ENCODE measurements at places on chromosomes 4 and X.

DNA sequence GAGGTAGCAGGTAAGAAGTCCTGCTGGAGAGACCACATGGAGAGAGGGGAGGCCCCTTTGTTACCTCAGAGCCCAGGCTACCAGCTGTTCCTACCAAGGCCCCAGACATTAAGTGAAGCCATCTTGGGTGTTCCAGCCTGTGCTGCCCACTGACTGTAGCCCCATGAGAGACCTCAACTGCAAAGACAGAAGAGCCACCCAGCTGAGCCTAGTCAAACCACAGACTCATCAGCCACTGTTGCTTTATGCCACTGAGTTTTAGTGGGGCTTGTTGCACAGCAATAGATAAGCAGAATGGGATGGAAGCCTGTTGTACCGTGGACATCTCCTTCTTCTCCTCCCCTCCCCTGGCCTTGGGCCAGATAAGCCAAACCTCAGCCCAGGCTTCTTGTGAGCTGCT lies 83.9 kb downstream of the ADRA2C start:
- no peak for DNase-seq

GRCh38 chr4:96983830-96984229 lies 1143.9 kb downstream of the PDHA2 start:
- no peak for DNase-seq

DNA sequence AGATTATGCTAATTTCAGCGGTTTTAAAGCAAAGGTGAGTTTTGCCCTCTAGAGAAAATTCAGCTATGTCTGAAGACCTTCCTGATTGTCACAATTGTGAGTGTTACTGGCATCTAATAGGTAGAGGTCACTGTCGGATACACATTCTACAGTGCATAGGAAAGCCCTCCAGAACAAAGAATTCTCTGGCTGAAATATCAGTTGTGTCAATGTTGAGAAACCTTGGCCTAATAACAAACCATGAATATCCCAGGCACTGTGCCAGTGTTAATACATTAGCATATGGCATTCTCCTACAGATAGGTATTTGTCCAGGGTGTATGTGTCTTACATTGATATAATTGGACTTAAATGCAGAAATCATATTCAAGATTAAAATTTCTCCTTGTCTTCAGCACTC lies 294.3 kb downstream of the FSTL5 start:
- no peak for DNase-seq

GRCh38 chr4:1901127-1901526 lies 29.9 kb downstream of the NSD2 start:
- no peak for DNase-seq

GRCh38 chr4:107292979-107293378 lies 256.9 kb upstream of the DKK2 start:
- DNase-seq, result no peak

DNA sequence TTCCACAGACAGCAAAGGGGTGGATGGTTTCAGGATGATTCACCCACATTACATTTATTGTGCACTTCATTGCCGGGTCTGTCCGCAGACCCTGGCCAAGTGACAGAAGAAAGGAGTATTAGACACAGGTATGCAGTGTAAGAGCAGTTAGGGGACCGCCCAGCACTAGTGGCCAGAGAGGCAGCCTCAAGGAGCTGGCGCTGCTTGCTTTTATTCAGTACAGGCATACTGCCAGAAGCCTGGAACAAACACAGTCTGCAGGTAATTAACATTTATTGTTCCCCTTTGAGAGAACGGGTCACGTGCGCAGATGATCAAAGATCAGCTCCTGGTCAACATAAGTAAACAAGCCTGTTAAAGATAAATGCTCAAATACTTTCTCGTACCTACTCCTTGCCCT lies 1639.0 kb upstream of the IGFBP7 start:
- DNase-seq, result no peak

DNA sequence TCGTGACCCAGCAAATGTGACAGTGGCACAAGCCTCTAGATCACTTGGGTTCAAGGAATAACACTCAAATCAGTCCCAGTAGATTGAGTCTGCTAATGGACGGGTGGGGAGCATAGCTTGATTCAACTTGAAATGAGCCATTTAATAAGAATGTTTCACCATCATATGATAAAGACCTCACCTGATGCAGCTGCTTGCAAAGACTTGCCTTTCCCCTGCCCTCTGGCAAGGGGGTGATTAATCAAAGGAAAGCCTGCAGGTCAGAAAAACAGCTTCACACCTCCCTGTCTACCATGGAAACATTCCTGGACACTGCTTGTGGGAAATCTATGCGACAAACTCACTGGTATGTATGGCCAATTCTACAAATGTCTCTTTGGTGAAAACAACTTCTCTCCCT lies 54.5 kb downstream of the CD99L2 start:
- no peak for DNase-seq

GRCh38 chr4:102629673-102630072 lies 128.5 kb downstream of the NFKB1 start:
- DNase-seq, result no peak

- DNase-seq, result no peak
Observed at GRCh38 chr4:145732001-145732815, 52.3 kb downstream of the C4orf51 start.

GRCh38 chr4:33878710-33879109 lies 2365.6 kb downstream of the ARAP2 start:
- no peak for DNase-seq

DNA sequence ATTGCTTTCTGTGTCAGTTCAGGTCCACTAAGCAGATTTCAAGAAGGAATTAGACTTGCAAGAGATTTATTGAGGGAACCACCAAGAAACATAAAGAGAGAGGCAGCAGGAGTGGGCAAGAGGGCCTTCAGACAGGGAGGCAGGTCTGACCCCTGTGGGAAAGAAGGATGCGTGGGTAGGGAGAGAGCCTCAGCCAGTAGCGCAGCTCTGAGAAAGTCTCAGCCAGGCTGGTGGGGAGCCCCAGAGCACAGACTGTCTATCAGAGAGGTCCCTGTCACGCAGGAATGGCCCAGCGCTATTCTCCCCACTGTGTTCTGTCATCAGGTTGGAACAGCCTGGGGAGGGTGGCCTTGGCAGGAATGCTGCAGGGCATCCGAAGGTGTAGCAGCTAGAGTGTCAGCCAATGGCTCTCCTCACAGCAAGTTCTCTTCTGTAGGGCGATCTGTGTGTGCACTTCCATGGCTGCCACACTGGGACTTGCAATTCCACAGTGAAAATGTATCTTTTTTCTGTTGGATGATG lies 48.0 kb downstream of the OTC start:
- DNase-seq, result peak; percentile 32

DNA sequence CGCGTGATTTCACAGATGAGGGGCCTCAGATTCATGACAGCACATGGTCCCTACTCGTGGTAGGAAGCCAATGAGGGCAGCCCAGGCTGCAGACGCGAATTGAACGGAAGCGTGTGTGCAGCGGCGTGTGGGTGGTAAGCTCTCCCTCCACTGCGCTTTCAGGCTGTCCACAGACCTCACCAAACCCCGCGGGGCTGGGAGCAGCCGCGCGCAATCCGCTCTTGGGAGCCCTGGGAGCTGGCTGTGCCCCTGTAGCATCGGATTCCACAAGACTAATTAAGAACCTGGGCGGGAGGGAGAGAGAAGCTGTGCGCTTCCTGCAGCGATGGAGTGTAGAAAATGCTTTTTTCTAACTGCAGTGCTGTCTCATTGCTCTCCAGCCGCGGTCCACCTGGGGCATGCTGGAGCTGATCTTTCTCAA lies 134.9 kb downstream of the STOX2 start:
- DNase-seq, result no peak

DNA sequence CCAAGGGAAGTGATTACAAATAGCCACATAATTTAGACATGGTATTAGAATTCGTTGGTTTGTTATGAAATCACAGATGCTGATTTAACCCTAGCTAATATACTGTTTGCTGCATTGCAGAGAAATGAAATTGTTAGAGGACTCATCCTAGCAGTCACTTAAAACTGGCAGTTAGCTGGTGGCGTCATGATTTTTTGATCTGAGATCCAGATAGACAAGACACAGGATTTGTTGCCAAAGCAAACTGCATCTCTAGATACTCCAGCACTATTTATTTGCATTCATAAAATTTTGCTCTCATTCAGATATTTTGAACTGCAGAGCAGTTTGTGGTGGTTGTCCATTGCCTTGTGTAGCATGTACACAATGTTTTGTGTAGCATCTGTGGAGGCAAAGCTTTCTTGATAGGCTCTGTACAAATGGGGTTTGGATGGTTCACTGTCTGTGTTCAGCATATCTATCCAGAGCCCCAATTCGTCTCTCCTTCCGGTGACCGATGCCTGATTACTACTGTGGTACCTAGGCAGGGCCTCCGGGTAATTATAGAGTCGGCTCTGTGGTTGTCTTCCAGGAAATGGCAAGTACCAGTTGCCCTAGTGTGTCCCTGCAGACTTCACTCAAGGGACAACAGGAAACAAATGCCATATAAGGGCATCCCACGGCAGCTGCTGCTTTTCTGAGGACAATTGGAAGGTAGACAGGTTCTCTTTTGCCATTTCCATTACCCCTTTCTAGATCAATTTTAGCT lies 30.1 kb upstream of the SPARCL1 start:
- DNase-seq, result no peak

GRCh38 chr4:119493419-119493818 lies 135.2 kb downstream of the PDE5A start:
- no peak for DNase-seq

- DNase-seq, result no peak
Observed at GRCh38 chrX:85922821-85923220, 124.5 kb downstream of the CHM start.

DNA sequence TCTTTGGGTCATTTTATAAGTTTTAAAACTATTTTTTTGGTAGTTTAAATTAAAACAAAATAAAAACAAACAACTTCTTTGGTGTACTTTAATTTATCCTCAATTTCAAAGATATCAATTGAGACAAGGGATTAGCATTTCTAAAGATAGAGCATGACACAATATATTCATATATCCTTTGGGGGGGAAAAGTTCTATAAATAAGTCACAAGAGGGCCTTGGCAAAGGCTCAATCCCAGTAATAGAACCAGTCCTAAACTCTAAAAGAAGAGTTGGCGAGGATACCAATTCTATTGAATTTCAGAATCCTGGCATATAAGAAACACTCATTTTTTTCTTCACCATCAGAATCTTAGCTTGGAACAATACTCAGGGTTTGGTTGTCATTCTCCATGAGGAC lies 89.7 kb downstream of the COL4A6 start:
- no peak for DNase-seq

GRCh38 chr4:128550060-128550459 lies 259.4 kb upstream of the JADE1 start:
- DNase-seq, result no peak

GRCh38 chr4:112858751-112859150 lies 190.7 kb upstream of the ANK2 start:
- no peak for DNase-seq

DNA sequence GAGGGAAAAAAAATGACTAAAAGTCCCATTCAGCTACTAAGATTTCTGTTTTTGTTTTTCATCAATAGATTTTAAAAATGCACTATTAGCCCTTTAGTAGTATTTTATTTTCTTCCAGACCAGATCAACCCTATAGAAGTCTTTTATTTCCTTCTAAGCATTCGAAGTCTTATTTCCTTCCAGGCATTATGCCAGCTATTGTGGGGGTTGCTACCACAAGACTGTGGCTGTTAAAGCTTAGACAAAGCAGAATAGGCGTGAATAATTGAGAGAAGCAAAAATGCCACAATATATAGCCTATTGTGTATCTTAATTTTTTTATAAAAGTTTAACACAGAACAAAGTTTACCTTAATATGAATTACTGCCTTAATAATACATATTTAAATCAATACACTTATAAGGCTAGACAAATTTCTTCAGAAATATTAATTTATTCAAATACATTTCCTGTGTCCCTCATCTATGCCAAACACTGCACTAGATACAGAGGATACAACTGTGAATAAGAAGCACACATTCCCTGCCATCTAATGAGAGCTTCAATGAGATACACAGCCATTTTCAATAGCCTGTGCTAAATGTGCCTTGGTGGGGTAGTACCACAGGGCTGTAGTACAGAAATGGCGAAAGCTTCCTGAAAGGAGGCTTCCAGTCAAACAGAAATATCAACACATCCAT lies 33.1 kb downstream of the SLC10A7 start:
- no peak for DNase-seq

- DNase-seq, result no peak
Observed at GRCh38 chr4:95742179-95742578, 97.7 kb upstream of the PDHA2 start.

DNA sequence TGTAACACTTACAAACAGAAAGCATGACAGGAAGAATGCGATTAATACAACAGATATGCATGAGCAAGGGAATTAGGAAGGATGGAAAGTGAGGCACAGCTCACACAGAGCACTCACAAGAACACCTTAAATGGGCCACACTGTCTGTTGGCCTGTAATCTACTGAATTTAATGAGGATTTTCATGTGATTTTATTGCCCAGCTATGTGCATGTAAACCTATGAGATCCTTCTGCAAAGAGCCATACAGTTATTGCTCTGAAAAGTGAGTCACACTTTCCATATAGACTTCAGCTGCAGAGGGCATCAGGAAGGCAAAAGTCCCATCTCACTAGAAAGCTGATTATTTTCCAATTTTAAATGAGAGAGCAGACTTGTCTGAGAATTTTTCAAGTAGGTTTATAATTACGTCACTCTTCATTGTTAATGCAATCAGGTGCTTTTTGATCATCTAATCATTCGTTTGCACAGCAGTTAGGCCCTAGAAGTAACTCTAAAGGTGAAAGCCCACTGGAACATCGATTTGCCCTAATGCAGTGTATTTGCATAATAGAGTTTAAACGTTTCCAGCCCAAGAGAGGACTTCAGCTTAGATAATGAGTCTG lies 832.7 kb upstream of the INTU start:
- no peak for DNase-seq

- peak; percentile 58 for DNase-seq
Observed at GRCh38 chr4:121277194-121278105, 103.4 kb downstream of the QRFPR start.

- no peak for DNase-seq
Observed at GRCh38 chr4:54877006-54877405, 219.2 kb downstream of the KIT start.

DNA sequence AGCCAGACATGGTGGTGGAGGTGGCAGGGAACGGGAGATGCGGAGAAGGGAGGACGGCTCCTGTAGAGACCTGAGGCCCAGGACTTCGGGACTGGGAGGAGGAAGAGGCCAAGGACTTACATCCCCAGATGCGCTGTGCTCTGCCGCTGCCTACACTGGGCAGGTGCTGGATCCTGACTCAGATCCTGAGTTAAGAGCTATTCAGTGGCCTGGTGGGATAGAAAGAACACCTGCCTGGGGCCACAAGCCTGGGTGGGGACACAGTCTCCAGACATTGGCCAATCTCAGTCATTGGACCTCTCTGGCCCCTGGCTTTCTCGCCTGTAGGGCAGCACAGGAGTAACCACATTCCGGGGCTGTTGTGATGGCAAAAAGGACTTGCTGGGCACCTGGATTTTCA lies 10.9 kb upstream of the MSX1 start:
- no peak for DNase-seq

GRCh38 chrX:43141885-43142284 lies 363.9 kb upstream of the PPP1R2C start:
- DNase-seq, result no peak

GRCh38 chr4:15986907-15987306 lies 23.9 kb upstream of the FGFBP2 start:
- DNase-seq, result no peak

GRCh38 chr4:99405433-99406115 lies 29.6 kb downstream of the ADH7 start:
- DNase-seq, result peak; percentile 74

- DNase-seq, result no peak
Observed at GRCh38 chr4:37721995-37722638, 35.9 kb upstream of the RELL1 start.
